ENCODE measurements at places on chromosomes 13 and 19. TPM values are rescaled to one million over a fixed set of nuclear protein-coding genes. Genes with fewer than 3 reads are reported as not detected.

The FCGBP gene
- 22.9 TPM for total RNA-seq

The IQCN gene
- 63.6 TPM for total RNA-seq

- DNase-seq: no peak
Observed at GRCh38 chr13:64725492-64725891, 2504.6 kb downstream of the PCDH9 start.

- DNase-seq: no peak
Observed at GRCh38 chr19:7909471-7910067, 5.1 kb upstream of the TGFBR3L start.

DNA sequence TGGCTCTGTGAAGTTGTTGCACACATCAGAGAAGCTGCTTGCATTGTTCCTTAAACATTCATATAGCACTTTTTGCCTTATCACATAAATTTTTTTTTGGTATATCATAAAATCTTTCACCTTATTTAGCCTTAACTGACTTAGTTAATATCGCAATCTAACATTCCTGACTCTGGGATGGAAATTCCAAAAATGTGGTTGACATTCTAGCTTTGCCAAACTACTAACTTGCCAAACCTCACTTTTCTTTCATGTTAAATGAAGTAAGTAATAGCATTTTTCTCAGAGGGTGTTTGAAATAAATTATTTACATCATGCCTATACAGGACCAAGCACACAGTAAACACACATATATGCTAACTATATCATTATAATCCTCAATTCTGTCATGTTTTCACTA, 736.9 kb upstream of the PCDH9 start:
- no peak for DNase-seq
